ENCODE measurements at places on chromosomes 4 and X. TPM values are rescaled to one million over a fixed set of nuclear protein-coding genes. Genes with fewer than 3 reads are reported as not detected.

Gene FANCB
- 18.8 TPM for total RNA-seq

Gene SLC10A4
- not detected for total RNA-seq

DNA sequence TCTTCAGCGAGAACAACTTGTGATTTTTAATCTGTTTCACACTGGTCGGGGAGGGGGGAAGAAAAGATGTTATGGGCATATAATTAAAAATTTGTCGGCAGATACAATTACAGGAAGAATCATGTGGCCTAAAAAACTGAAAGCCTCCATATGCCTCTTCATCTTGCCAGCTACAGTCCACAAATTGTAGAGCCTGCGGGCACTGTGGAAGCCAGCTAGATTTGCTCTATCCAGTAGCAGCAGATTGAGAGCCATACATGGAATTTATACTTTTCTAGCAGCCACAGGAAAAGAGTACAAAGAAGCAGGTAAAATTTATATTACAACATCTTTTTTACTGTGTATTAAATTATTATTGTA is 147.3 kb downstream of the TBL1X start:
- no peak for DNase-seq

DNA sequence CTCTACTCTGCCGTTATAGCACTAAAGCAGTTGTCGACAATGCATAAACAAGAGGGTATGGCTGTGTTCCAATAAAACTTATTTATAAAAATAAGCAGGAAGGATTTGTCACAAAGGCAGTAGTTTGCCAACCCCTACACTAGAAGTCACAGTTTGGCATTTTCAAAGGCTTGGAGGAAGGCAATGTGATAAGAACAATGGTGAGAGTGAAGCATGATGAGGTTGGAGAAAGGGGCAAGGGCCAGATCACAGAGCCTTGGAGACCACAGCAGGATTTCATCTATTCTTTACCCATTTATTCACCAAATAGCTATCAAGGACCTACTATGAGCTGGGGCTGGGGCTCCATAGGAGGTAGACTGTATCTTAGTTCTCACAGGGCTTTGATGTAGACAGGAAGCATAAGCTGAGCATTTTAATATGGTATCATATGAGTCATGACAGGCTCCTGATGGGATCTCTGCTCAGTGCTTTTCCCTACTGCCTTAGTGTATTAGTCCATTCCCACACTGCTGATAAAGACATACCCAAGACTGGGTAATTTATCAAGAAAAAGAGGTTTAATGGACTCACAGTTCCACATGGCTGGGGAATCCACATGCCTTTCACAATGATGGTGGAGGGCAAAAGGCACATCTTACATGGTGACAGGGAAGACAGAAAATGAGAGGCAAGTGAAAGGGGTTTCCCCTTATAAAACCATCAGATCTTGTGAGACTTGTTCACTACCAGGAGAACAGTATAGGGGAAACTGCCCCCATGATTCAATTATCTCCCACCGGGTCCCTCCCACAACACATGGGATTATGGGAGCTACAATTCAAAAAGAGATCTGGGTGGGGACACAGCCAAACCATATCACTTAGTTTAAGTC is 58.9 kb downstream of the PPM1K start:
- no peak for DNase-seq

GRCh38 chr4:58961283-58961682 is 1851.1 kb upstream of the IGFBP7 start:
- no peak for DNase-seq

All from umbilical cord (tissue), 2 donors.